ENCODE measurements at places on chromosomes 7 and 10.

DNA sequence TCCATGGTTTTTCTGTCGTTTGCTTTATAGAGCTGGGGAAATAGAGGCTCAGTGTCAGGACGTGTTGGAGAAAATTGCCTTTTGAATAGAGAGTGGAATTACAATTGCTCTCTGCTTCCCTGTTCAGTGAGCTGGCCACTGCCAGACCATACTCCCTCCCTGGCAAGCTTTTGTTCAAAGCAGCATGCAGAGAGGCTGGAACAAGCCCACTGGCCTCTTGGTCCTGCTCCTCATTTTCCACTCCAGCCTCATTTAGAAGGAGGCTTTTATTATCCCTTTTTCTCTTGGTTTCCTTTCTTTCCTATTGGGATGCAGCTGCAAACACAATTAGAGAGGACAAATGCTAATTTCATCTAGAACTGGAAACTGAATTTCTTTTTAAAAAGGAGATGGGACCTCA lies 302.2 kb upstream of the PODXL start:
- DNase-seq = no peak

DNA sequence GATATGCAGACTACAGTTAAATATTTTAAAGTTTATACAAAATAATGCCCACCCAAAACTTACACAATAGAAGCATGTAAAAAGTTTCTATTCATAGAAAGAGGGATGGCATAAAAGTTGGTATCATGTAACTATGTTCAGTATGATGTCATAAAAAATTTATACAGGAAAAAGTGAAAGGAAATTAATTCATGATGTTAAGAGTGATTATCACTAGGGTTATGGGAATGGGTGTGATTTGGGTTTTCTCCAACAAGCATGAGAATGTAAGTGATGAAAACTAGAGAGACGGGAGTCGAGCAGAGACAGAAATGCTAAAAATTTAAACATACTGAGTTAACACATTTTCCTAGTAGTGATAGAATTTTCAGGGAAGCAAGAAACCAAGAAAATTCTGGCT lies 52.7 kb downstream of the GDI2 start:
- no peak for DNase-seq

GRCh38 chr7:36415144-36415543 lies 25.5 kb downstream of the ANLN start:
- no peak for DNase-seq

DNA sequence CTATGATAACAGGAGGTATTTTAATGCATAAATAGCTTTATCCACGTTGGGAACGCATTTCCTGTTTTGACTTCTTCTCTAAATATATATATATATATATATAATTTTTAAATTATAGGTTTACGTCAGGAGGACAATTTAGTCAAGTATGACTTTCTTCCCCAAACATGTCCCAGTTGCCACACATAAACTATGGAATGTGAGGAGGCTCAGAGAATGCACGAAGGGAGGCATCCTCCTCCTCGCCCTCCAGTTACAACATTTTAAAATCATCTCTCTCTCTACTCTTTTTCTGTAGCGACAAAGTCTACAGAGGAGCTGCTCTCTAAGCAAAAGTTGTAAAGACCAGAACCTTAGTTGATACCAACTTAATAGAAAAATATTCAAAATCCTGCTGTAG lies 106.9 kb upstream of the LYZL1 start:
- no peak for DNase-seq

DNA sequence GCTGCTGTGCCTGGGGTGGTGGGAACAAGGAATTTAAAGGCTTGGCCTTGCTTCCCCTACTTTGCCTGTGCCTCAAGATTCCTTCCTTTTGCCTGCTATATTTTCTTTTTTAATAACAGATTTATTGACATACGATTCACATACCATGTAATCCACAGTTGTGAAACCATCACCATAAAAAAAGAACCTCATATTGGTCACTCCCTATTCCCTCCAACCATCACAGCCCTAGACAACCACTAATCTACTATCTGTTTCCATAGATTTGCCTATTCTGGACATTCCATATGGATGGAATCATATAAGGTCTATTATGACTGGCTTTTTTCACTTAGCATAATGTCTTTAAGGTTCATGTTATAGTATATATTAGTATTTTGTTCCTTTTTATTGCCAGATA lies 59.3 kb upstream of the TRIM8 start:
- DNase-seq = no peak

GRCh38 chr10:51241461-51241860 lies 167.2 kb downstream of the PRKG1 start:
- DNase-seq = no peak

DNA sequence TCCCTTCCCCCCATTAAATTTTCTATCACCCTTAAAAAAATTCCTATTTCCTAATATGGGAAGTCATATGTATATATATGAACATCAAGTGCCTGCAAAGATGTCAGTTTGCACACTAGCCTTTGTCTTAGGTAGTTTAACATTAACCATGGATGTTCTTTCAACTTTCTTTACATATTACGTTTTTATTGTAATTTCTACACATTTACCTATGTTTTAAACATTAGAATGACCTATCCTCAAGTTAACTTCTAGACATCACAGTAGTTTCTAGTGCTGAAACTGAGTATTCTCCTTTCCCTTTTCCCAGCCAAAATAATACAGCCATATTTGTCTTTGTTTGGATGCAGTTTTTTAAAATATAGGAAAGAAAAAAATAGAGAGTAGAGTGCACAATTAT lies 5.8 kb downstream of the DLX6 start:
- no peak for DNase-seq

DNA sequence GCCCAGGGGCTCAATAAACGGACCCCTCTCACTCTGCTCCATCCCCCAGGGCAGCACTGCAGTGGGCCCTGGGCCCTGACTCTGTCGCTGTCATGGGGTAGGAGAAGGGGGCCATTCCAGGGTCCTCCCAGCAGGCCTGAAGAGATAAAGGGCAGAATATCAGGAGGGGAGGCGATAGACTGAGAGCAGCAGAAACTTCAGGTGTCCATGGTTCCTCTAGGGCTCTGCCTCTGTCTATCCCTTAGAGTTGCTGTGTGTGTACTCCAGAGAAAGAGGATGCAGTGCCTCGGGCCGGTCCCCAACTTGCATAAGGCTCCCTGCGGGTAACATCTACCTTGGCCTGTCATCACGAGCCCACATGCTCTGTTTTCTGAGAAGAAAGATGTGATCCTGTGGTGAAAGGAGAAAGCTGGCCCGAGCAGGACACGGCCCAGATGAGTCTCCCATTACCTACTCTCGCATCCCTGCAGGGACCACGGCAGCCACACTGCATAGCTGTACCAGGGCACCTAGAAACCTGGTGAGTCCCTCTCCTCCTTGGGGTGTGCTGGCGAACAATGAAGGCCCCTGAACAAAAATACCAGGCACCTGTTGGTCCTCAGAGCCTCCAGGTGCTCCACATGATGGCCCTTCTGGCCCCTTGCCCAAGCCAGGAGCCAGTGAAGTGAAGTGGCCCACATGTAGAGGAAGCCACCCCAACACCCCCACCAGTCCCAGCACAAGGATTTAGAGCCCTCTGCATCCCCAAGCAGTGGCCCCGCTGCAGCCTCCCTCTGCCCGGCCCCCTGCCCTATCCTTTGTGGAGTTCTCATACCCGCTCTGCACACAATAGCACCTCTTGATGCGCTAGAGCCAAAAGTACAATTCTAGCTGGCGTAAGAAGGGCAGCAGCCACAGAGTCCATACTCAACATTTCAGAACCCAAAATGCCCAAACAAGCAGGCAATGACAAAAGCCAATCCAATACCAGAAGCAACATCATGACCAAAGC lies 106.8 kb downstream of the ARHGAP22 start:
- no peak for DNase-seq

GRCh38 chr7:46932676-46933424 lies 649.1 kb downstream of the TNS3 start:
- DNase-seq = peak; percentile 93

DNA sequence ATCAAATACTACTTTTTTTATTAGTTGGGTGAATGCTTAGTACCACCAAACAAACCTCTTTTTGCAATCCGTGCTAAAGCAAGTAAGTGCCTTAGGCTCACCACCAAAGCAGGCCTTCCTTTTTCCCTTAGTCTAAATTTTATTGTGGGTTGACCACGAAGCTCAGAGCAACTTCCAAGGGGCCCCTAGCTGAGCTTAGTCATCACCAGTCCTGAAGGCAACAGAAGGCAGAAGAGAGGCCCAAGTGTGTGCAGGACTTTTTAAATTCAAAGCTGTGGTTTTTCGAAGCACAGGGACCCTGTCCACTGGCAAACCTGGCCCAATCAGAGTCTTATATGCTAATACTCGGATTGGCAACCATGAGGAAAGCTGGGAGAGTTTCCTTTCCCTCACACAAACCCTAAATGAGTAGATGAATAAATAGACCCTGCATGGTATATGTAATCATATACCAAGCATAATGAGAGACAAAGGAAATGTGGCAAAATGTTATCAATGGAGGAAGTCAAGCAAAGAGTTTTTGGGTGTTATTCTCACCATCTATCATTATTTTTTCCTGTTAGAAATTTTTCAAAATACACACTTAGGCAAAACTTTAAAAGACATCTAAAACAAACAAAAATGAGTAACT lies 453.2 kb upstream of the GALNT17 start:
- DNase-seq = no peak

Measured in AG09319 (cell line).